NCI-H1417 treated with DMSO at 0.1 percent for 48 hours (cell line): ENCODE measurements at places on chromosomes 7 and 10.

- no peak for DNase-seq
Observed at GRCh38 chr7:36497775-36498174, 108.1 kb downstream of the ANLN start.

DNA sequence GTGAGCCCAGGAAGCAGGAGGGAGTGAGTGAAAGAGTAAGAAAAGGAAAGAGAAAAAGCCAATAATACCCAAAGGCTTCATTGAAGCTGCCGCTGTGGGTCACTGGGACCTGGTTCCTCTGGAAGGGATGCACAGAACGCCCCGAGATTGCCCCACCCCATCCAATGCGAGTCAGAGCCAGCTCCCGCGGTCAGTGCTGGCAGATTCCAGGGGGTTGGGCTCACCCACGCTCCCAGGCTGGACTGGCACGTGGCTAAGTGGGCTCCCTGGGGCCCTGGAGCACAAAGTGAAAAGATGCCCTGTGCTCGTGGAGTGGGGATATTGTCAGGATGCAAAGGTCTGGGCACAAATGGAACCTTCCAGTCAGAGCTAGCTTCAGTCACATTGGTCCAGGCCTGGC, 117.0 kb downstream of the OAT start:
- DNase-seq: no peak

- no peak for DNase-seq
Observed at GRCh38 chr10:49615721-49616120, 1.9 kb downstream of the CHAT start.

DNA sequence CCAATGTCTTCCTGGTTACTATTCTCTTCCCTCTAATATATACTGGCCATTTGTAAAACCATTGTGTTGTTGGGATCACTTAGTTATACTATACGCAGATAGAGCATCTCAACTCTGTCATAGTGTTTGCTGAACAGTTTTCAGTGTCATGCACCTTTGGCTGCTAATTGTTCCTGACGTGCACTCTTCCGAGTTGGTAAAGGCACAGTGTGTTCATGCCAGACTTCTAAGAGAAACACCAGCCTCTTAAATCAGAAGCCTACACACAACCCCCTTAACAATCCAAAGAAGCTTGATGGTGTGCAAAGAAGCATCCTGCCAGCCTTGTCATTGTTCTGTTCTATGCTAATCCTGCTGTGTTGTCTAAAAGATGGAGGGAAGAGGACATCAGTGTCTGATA, 131.1 kb downstream of the MAPK8 start:
- no peak for DNase-seq

DNA sequence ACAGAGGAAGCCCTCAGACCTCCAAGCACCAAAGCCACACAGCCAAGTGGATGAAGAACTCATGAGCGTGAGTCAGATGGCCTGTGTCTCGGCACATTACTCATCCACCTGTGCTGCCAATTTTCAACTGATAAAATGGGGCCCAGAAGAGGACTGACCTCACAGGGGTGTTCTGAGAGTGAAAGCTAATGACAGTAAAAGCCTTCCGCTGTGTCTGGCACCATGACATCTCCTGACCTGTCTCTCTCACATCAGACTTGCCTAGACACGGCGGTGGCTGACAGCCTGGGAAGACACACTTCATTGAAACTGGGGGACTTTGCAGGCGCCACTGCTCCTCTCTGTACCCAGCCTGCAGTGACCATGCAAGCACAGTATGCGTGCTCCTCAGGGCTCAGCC, 8.3 kb upstream of the SLC18A3 start:
- no peak for DNase-seq

- no peak for DNase-seq
Observed at GRCh38 chr7:43363035-43363791, 219.7 kb upstream of the STK17A start.

DNA sequence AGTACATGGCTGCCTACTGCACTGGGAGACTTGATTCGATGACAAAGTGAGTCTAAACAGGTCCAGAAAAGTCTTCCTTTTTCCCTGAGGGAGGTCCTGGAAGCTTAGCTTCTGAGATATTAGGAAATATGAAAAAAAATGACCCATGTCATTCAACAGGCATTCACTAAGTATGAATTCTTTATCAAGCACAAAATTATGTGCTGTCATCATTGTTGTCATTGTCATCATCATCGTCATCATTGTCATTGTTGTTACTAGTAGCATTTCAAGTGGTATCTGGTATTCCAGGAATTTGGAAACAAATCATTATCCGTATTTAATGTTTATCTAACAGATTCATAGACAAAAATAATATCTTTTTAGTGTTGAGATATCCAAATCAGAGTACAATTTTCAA, 49.7 kb upstream of the HECTD2 start:
- DNase-seq: no peak

DNA sequence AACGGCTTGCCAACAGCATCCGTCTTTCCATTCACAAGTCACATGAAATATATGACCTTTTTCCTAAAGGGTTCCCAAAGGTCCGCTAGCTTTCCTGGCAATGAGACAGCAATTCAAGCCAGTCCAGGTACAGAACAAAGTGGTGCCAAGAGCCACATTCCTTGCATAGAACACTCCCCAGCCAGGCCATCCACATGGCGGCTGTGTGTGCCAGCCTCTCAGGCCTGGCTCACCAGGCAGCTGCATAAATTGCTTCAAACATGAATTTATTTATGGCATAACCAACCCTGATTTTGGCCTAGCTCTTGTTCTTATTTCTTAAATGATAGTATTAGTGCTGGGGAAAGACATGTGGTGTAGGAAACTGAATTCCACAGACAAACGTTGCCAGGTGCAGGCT, 63.7 kb upstream of the CREB5 start:
- DNase-seq: no peak

GRCh38 chr7:42236266-42236975, 588 bp downstream of the GLI3 start:
- DNase-seq: no peak

DNA sequence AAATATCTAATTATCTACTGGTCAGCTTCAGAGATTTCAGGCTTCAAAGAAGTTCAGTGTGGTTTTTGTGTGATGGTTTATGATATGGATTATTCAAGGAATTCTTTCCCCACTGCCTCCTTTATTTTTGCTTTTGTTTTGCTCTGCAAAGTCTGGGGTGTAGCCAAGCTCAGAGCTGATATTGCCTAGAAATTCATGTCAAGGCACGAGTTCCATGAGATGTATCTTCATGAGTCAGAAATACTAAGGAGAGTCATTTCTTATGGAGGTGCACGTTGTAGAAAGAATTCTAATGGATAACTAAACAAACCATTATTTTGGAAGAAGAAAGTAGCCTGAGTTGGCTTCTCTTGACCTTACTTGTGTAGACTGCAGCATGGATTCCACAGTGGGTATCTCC, 37.4 kb downstream of the VIM start:
- no peak for DNase-seq

DNA sequence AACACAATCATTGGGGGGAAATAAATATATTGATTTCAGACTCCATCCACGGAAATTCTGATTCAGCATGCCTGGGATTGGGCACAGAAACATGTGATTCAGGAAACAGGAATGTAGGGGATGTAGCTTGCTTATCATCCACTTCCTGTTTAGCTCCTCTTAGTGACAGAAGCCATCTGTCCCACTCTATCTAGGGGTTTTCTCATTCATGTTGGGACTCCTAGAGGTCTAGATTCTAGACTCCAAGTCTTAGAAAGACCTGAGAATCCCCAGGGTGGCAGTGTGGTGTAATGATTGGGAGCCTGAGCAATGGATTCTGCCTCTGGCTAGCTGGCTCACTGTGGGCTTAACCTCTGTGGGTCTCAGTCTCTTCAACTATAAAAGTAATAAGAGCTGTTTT, 67.9 kb downstream of the CDK1 start:
- no peak for DNase-seq

- DNase-seq: no peak
Observed at GRCh38 chr10:123212640-123213039, 58.4 kb downstream of the BUB3 start.

- no peak for DNase-seq
Observed at GRCh38 chr7:2713370-2713769, 25.4 kb downstream of the AMZ1 start.

- no peak for DNase-seq
Observed at GRCh38 chr10:117162093-117163060, 24.3 kb upstream of the VAX1 start.

DNA sequence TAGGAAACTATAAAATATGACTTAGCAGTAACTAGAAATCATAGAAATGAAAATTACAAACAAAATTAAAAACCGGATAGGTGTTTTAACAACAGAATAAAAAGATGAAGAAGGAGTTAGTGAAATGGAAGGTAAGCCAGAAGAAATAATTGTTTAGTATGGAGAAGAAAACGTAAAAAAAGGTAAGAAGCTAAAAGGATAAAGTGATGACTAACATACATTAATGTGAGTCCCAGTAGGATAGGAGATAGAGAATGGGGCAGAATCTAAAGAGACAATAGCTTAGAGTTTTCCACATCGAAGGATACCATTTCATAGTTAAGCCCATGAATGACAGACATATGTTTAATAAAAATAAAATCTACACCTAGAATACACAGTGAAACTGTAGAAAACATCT, 25.3 kb downstream of the GTF2I start:
- DNase-seq: no peak

GRCh38 chr10:27285093-27285492, 44.5 kb upstream of the ACBD5 start:
- DNase-seq: no peak

DNA sequence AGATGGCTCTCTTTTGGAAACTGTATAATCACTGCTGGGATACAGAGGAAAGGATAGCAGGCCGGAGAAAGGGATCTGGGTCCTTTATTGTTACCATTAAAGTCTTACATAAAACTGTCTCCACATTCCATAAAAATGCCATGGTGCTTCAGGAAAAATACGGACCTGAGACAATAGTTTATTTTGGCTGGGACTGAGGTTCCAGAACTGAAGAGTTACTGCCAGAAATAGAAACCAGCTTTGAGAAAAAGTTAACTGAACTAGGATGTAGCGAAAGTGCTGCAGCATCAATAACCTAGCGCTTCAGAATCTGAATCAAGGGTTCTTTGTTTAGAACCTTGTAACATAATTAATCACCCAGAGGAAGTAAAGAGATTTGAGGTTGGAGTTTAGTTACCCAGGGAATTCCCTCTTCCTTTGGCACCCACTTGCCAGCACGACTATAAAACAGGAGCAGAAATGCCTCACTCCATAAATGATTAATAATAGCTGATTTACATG, 38.0 kb downstream of the MEOX2 start:
- DNase-seq: no peak

GRCh38 chr7:1693991-1694524, 24.0 kb downstream of the ELFN1 start:
- DNase-seq: peak; percentile 35

- DNase-seq: no peak
Observed at GRCh38 chr10:97683556-97684367, 3.3 kb downstream of the AVPI1 start.

DNA sequence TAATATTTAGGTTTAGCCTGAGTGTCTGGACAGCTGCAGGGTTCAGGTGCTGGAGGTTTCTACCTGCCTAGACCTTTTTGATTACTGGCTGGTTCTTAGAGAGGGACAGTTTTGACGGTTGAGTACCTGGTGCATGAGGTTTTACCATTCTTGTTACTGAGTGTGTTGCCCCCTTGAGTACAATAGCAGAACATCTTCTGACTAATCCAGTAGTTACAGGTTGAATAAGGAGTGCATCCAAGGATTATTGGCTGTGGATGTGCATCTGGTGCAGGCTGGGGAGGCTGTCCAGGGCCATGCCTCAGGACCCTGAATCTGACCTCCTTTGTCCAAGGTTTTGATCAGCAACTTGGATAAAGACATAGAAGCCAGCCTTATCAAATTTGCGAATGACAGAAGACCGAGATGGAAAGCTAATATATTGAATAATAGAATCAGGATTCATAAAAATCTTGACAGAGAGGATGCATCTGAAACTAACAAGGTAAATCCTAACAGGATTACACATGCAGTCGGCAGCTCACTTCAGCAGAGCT, 23.1 kb downstream of the PLPP4 start:
- DNase-seq: no peak

DNA sequence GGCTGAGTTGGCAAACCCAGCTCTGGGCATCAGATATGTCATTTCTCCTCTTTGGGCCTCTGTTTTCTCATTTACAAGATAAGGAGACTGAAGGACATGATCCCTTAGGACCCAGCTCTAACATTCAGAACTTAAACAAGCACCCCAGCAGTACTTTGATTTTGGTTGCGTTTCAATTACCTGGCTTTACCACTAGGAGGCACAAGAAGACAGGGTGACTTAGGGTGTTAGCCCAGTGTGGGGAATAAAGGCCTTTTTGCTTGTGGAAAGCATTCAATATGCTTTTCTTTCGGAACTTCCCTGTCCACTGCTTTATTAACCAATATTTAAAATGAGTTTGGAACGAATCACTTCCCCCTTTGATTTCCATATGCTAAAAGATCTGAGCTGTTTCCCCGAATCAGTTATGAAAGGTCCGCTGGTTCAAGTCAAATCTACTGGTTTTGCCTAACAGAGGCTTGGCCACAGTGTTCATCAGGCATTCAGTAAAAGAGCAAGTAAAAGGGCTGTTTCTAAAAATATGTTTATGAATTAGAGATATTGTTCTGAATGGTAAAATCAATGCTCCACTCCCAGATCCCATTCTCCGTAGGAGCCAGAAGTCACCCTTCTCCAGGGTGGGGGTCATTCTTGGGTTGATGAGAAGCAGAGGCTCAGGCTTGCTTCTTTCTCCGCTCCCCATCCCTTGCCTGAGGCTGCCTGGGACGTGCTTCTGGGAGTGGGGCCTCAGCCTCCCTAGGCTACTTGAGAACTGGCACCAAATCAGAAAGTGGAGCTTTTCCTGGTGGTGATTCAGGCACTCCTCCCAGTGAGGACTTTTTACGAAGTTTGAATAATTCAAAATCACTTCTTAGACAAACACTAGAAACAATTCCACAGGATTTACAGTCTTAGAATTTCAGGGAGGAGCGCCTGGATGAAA, 105.5 kb downstream of the MYOF start:
- no peak for DNase-seq

GRCh38 chr7:8751557-8752231, 318.3 kb downstream of the NXPH1 start:
- no peak for DNase-seq

DNA sequence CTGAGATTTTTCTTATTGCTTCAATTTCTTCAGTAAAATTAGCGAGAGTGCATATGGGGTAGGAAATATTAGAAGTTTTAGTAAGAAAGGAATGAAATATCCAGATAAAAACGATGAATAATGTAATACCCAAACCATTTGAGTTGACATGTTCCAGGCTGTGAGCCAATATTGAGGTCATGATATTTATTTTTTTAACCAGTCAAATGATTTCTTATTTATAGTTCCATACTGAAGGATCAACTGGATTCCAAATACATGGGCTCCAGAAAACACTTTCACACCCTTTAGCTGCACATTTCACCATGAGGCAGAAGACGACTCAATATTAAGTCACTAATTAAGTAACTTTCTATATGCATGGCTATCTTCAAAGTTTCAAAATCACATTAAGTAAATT, 312.5 kb downstream of the PPP1R3A start:
- DNase-seq: no peak

DNA sequence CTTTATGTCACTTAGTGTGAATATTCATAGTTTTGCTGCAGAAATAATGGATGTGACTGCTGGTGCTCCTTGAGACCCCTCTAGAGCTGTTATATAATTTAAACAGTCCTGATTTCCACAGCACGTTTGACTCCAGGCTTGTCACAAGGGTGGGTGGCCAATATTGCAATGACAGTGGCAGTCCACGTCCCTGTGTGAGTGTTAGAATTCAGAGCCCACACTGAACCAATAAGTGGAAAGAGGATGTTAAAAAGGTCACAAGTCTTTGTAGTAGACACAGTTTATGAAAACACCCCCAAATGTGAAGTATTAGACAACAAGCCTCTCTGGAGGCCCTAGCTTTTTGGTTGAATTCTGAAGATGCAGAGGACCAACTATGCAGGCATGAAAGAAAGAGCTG, 2.0 kb downstream of the PPP1R17 start:
- no peak for DNase-seq
